ENCODE measurements at places on chromosomes 5 and 9. TPM values are rescaled to one million over a fixed set of nuclear protein-coding genes. Genes with fewer than 3 reads are reported as not detected.
A peak's percentile ranks its signal among the peaks of the same experiment; 100 is the strongest.

FOXD4 gene
- 0.27 TPM for total RNA-seq

SLC36A3 gene
- not detected for total RNA-seq

SNCB gene
- total RNA-seq = not detected

EXOSC2 gene
- total RNA-seq = 44.2 TPM

- DNase-seq = no peak
Observed at GRCh38 chr5:60102961-60103693, 209.6 kb upstream of the PDE4D start.

- DNase-seq = no peak
Observed at GRCh38 chr5:138648841-138649240, 73.6 kb upstream of the HSPA9 start.

DNA sequence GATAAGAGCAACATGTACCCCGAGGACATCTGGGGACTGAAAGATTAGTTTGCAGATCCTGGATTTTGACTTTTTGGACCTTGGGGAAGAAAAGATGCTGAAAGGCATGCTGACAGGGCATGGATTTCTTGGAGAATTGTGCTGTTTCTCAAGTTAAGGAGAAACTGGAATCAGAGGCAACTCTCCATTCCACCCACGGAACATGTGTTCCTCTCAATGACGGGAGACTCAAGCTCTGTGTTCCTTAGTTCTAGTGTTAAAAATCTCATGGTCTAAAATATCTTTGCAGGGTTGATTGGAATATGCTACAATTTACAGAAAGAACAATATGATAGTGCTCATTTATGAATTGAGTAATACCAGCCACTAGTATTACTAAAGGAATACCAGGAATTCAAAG, 34.4 kb upstream of the CDH12 start:
- DNase-seq = no peak

DNA sequence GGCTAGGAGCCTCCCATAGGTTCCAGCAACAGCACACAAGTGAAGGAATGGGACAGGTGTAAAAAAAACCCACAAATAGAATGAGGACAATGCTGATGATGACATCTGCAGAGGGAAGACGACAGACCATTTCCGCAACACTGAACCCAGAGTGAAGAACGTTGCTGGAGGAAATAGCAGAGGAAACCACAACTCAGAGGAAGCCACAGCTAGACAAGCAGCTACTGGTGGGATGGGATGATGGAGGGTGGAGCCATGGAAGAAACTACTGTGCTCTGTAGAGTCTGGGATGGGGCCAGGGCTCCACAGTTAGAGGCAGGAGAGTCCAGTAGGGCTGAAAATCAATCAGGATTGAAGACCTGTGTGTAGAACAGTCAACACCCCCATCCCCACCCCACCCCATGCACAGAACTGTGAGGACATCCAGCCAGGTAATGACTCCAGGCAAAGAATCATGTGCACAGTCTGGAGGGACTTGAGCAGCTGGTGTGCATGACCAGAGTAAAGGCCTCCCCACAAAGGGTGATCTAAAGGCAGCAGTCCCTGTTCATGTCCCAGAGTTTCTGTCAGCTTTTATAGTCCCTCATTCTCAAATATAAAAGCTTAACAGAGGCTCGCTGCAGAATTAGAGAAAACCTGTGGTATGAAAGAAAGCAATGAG, 65.2 kb upstream of the SPIN1 start:
- DNase-seq = peak; percentile 84

- no peak for DNase-seq
Observed at GRCh38 chr5:133354323-133355185, 257.8 kb downstream of the FSTL4 start.
